ENCODE measurements at places on chromosomes 4 and X.
A peak's percentile ranks its signal among the peaks of the same experiment; 100 is the strongest.

- DNase-seq: no peak
Observed at GRCh38 chrX:17567187-17567586, 170.1 kb upstream of the SCML1 start.

- no peak for DNase-seq
Observed at GRCh38 chr4:148015058-148015457, 283.2 kb downstream of the ARHGAP10 start.

DNA sequence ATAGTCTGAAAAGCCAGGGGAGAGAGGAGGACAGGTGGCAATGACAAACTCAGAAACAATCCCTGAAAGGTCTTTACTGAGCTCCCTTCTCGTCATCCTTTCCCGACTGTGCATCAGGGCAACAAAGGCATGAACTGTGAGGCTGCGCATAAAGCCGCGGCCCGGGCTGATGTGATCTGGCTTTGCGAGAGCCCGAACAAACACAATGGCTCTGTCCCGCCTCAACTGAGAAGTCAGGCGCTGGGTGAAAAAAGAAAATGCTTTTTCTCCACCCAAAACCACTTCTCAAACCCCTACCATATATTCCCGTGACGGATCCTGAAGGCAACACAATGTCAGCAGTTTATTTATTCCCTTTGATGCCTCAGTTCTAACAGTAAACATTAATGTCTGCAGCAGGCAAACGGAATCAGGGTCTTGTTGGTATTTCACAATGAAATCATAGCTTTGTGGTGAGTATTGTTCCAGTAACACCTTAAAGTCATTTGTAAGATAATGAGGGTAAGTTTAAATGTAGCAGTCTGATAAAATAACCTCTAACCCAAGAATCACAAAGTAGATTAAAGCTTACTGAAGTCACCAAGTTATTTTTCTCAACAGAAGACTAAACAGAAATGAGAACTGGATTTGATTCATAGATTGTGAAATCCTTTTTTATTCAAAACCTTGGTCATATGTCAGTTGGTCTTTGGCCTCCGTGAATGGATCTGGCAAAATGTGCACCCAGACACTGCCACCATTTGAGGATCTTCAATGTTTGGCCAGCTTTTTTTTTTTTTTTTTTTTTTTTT, 67.4 kb downstream of the APBB2 start:
- DNase-seq: no peak

- no peak for DNase-seq
Observed at GRCh38 chr4:111618908-111619307, 526.3 kb upstream of the FAM241A start.

- no peak for DNase-seq
Observed at GRCh38 chr4:5759236-5760075, 48.5 kb downstream of the EVC start.

DNA sequence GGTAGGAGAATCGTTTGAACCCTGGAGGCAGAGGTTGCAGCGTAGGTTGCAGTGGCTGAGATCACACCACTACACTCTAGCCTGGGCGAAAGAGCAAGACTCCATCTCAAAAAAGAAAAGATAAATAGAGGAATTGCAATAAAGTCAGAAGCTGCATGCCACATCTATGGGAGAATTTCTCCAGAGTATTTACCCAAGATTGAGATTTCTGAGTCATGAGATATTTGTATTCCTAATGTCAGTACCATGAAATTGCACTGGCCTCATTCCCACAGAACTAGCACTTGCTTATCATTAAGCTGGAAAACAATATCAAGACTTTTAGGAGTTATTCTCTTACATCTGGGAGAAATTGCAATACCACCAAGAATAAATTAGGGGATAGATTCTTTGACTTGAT, 37.4 kb downstream of the ASIC5 start:
- no peak for DNase-seq

DNA sequence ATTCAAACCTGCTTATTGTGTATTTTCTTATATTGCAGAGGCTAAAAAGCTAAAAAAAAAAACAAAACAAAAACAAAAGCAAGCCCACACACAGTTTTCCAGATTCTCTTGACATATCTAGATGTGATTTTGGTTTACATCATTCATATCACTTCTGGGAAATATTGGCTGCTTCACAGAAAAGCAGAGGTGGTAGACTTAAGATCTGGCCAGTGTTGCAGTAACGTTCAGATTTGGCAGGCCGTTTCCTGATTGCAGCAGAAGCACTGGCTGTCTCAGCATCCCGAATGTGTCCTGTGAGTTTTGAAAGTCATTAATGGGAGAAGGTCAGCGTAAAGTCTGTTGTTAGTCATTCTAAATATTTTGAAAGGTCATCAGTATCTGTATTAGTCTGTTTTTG, 2062.0 kb downstream of the ARAP2 start:
- DNase-seq: no peak

- no peak for DNase-seq
Observed at GRCh38 chrX:49192722-49193328, 6.7 kb upstream of the PRICKLE3 start.

DNA sequence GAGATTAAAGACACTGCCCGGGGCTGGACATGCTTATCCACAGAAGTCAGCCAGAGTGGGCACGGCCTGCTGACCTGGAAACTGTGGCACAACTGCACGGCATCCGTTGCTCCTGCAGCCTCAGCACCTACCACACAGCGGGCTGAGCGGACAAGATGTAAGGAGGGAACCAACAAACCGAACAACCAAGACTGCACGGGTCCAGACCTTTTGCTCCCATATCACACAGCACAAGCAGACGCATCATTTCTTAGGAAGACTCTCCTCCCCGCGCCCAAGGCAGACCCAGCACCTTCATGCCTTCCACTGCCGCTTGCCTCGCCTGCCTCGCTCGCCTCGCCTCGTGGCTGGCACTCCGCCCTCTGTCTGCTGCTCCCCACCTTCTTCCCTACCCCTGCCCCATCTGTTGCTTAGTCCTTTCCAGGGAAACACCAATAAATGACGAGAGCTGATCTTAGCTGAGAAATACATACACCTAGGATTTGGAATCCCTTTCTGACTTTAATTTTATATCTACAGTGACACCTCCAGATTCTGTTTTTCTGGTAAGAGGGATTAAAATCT, 79.0 kb downstream of the AFAP1 start:
- DNase-seq: no peak

DNA sequence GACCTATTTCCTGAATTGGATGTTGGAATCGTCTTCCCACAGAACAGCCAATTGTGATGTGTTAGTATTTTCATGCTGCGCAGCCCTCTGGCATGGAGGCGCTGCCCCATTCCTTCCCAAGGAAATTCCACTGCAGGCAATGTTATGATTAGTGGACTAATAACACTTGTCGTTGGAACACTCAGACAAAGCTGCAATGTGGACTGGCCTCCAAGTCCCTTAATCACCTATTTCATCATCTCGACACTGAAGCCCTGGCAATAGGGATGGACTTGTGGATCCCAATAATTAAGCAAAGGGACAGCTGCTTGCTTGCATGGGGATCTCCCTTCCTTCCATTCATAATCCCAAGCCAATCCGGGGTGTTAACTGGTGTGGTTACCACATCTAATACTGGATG, 78.8 kb upstream of the PLAC1 start:
- DNase-seq: no peak

- DNase-seq: peak; percentile 13
Observed at GRCh38 chrX:109485470-109486340, 3.8 kb upstream of the GUCY2F start.

DNA sequence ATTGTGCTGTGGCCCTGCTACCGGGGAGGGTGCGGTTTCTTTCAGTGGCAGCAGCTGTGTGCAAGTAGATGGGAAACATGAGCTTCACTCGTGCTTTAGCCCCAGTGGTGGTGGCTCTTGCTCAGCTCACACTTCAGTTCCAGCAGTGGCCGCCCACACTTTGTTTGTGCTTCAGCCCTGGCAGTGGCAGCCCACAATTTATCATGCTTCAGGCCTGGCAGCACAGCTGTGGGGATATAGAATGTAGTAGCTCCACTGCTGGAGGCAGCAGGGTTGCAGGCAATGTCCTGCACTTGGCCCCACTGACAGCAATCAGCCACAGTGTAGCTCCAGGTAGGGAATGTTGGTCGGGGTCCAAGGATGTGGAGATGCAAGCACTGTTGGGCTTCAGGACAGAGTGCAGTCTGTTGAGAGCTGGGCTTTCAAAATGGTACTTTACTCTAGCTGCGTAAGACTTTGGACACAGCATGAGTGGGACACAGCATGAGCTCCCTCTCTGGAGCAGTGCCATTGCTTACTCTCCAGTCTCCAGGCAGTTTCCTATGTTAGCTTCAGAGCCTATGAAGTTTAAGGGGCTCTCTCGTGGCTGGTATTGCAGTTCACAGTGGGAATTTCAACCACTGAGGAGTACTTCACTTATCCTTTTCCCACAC, 413.1 kb downstream of the PDGFC start:
- DNase-seq: no peak

DNA sequence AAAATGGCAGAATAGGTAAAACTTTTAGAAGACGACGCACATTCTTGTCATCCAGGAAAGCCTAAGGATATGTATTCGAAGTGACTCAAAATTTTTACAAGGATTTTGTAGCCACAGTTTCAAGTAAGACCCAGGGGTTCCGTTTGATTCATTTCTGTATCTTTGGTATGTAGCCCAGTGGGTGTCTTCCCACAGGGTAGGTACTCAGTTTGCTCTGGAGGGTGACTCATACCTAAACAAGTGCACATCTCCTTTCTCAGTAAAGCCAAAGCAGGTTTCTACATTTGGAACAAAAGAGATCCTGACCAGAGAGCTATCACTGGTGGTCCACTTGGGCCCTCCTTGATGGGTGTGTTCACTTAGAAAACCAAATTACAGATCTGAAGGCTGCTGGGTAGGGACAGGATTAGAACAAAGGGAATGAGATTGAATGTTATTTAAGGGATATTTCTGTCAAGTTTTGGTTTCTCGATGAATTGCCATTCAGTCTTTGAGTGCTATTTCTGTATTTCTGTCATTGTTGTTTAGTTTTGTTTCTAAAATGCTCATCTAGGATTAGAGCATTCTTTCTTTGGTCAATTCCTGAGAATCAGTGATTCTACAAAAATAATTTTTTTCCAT, 56.1 kb downstream of the PLS3 start:
- DNase-seq: no peak

- DNase-seq: no peak
Observed at GRCh38 chr4:102696758-102697157, 64.0 kb downstream of the MANBA start.

- peak; percentile 23 for DNase-seq
Observed at GRCh38 chrX:37746218-37746941, 33.5 kb upstream of the CYBB start.

GRCh38 chrX:153460826-153461225, 9.6 kb downstream of the HAUS7 start:
- no peak for DNase-seq

- no peak for DNase-seq
Observed at GRCh38 chr4:169024762-169025161, 14.7 kb upstream of the CBR4 start.

DNA sequence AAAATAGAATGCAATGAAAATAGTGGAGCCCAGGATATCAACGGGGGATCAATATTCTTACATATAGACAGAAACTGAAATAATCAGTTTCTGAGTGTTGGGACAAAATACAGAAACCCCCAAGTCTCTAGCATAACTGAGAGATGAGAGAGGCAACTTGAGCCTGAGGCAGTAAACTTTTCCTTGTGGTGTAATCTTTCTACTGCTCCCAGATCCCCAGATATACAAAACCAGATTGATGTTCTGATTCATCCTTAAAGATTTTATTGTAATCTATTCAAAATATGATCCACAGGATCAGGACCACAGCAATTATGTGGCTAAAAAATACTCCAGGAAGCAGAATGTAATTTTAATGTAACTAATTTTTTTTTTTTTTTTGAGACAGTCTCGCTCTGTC, 2282.6 kb downstream of the ARAP2 start:
- no peak for DNase-seq

DNA sequence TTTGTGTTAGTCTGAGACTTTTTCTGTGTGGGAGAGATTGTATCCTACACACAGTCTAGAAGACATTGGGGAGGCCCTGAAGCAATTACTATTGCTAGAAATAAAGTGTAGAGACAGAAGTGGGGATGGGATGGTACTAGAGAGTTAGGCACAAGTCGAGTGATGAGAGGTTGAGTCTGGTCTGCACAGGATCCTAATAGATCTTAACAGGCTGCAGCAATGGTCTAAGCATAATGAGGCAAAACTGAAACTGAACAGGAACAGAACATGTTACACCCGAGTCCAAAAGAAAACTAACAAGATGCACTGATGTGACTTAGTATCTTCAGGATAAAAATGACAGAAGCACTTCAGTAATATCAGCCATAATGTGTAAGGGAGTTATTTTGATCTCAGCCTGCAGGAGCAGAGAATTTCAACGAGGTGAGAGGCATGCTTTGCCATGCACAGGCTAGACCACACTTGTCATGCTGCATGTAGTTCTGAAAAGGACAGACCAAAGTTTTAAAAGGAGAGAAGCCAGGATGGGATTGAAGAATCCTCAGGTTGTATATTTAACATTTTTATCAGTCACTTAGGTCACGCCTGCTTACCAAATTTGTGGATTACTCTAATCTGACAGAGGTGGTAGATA, 205.8 kb upstream of the BOD1L1 start:
- DNase-seq: no peak

DNA sequence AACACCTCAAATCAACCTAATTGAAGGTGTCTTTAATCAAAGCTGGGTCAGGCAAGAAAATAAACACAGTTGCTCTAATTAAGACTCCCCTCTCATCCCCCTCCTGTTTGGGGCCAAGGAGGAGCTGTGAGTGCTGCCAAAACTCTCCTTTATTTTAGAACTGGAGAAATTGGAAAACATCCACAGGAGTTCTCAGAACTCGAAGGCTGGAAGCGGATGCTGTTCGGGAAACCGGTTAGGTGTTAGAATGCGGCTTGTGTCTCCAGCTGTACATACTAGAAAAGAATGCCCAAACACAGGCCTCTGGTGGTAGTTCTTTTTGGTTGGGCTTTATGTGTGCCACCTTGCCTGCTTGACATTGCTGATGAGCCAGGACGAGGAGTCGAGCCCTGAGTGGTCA, 118.2 kb downstream of the GPR143 start:
- no peak for DNase-seq

DNA sequence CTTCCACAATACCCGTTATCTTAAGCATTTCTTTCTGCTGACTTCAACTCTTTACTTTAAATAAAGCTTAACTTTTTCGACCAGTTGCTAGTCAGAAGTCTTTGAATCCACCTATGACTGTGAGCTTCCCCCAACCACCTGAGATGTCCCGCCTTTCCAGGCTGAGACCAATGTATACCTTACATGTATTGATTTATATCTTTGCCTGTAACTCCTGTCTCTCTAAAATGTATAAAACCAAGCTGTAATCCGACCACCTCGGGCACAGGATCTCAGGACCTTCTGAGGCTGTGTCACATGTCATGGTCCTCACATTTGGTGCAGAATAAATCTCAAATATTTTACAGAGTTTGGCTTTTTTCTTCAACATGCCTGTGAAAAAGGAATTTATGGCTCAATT, 2.9 kb upstream of the TMEM164 start:
- DNase-seq: no peak

Measured in stimulated activated CD4-positive, alpha-beta T cell treated with anti-CD3 and anti-CD28 coated beads, TNF-alpha, amount 100 ng/mL, for 48 hours (primary cell).